ENCODE measurements at places on chromosomes 6 and 20. TPM values are rescaled to one million over a fixed set of nuclear protein-coding genes. Genes with fewer than 3 reads are reported as not detected.
A peak's percentile ranks its signal among the peaks of the same experiment; 100 is the strongest.

DNA sequence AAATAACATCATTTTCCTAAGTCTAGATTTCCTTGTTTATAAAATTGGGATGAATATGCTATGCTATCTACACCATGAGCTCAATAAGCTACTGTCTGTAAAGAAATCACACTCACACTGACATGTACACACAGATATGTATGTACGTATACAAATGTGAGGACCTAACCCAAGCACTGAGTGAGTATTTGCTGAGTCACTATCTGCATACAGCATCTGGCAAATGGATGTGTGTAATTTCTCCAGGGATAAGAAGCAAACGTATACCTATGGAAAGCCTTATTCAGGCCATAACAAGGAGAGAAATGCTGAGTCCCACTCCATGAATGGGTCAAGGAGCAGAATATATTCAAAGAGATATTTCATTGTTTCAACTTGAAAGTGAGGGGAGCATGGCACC, 153.9 kb downstream of the LPA start:
- DNase-seq = no peak
- H3K4me3 ChIP-seq = no peak overlapping the region
- H3K36me3 ChIP-seq = peaks cover 13% of the 10 kb centered on the region
- no peaks in the 10 kb centered on the region for H3K27me3 ChIP-seq
- H3K4me1 ChIP-seq = peaks cover 62% of the 10 kb centered on the region
- H3K27ac ChIP-seq = no peak overlapping the region

ZSCAN31 gene
- 1.5 TPM for polyA plus RNA-seq

DLK2 gene
- polyA plus RNA-seq = not detected

MAS1 gene
- polyA plus RNA-seq = not detected

GRCh38 chr6:30885999-30886896, 1.9 kb downstream of the DDR1 start:
- H3K4me1 ChIP-seq = peaks cover 16% of the 10 kb centered on the region
- H3K36me3 ChIP-seq = peaks cover 5% of the 10 kb centered on the region
- peaks cover 6% of the 10 kb centered on the region for H3K27me3 ChIP-seq
- peak overlapping the region; percentile 79 for H3K4me3 ChIP-seq

GRCh38 chr6:19128701-19129100, 708.5 kb upstream of the ID4 start:
- no peaks in the 10 kb centered on the region for H3K4me1 ChIP-seq
- DNase-seq = no peak
- H3K4me3 ChIP-seq = no peak overlapping the region
- H3K27ac ChIP-seq = no peak overlapping the region

WFDC12 gene
- polyA plus RNA-seq = not detected

DNA sequence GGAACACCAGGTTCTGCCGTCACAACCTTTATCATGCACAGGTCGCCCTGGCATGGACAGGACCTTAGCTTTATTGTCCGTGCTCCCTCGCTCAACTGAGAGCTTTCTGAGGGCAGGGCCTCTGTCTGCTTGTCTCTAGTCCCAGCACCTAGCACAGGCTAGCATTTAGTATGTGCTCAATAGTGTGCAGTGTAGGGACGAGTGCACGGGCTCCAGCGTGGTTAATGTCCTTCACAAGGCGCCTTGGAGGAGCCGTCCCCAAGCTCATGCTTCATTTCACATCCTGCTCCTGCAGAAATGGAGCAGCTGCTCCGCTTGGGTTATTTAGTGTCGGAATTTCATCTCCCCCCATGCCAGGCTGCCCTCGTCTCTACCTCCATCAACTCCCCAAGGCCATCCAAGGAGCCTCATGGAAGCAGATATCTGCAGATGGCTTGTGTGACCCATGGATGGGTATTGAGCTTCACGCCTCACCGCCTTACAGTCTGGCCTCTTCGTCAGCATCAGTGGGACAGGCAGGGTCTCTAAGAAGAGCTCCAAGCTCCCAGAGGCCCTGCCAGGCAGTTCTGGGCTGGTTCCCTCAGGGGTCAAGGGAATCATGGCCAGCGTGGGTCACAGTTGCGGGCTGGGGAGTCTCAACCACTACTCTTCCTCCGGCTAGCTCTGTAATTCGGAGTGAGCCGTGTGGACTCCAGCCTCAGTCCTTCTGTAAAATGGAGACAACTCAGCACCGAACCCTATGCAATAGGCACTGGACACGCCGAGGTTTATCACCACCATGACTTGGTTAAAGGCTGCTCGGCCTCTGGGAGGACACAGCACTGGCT, 60.8 kb upstream of the APCDD1L start:
- no peaks in the 10 kb centered on the region for H3K36me3 ChIP-seq
- no peaks in the 10 kb centered on the region for H3K4me1 ChIP-seq
- H3K4me3 ChIP-seq = no peak overlapping the region
- no peak for DNase-seq
- no peak overlapping the region for H3K27ac ChIP-seq

ANKEF1 gene
- polyA plus RNA-seq = 3.6 TPM

- no peaks in the 10 kb centered on the region for H3K4me1 ChIP-seq
- H3K27me3 ChIP-seq = no peaks in the 10 kb centered on the region
- no peak overlapping the region for H3K27ac ChIP-seq
- no peak overlapping the region for H3K4me3 ChIP-seq
- peaks cover 4% of the 10 kb centered on the region for H3K36me3 ChIP-seq
Measured at GRCh38 chr6:155093430-155093829, 98.3 kb downstream of the TIAM2 start.

OR12D1 gene
- polyA plus RNA-seq = not detected

- DNase-seq = peak; percentile 67
- no peaks in the 10 kb centered on the region for H3K36me3 ChIP-seq
- no peak overlapping the region for H3K4me3 ChIP-seq
- peaks cover 55% of the 10 kb centered on the region for H3K27me3 ChIP-seq
- H3K4me1 ChIP-seq = peaks cover 29% of the 10 kb centered on the region
Measured at GRCh38 chr6:1604158-1605003, 5.3 kb upstream of the FOXC1 start.

GRCh38 chr6:128437685-128438084, 82.7 kb downstream of the PTPRK start:
- no peak overlapping the region for H3K27ac ChIP-seq
- H3K27me3 ChIP-seq = peaks cover 5% of the 10 kb centered on the region
- no peaks in the 10 kb centered on the region for H3K36me3 ChIP-seq
- DNase-seq = no peak

DNA sequence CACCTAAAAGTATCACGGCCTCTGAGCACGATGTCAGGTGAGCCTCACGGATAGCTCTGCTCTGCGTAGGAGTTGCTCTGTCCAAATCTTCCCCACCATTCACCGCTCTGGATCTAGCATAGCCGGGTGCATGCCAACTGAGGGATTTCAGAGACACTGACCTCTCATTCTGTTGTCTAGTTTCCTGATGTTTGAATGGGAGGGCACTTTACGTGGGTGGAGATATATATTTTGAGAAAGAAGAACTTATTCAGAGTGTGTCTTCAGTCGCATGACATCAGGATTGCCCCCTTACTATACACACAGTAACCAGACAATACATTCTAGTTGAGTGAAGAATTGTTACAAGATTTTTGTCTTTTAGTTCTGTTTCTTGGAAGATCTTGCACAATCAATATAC, 96.5 kb upstream of the CITED2 start:
- H3K27me3 ChIP-seq = no peaks in the 10 kb centered on the region
- no peak overlapping the region for H3K27ac ChIP-seq

GRCh38 chr6:51934098-51934497, 153.3 kb downstream of the PKHD1 start:
- H3K36me3 ChIP-seq = no peaks in the 10 kb centered on the region
- no peaks in the 10 kb centered on the region for H3K27me3 ChIP-seq
- DNase-seq = no peak
- no peak overlapping the region for H3K27ac ChIP-seq
- H3K4me3 ChIP-seq = no peak overlapping the region

PDRG1 gene
- 26.0 TPM for polyA plus RNA-seq

DNA sequence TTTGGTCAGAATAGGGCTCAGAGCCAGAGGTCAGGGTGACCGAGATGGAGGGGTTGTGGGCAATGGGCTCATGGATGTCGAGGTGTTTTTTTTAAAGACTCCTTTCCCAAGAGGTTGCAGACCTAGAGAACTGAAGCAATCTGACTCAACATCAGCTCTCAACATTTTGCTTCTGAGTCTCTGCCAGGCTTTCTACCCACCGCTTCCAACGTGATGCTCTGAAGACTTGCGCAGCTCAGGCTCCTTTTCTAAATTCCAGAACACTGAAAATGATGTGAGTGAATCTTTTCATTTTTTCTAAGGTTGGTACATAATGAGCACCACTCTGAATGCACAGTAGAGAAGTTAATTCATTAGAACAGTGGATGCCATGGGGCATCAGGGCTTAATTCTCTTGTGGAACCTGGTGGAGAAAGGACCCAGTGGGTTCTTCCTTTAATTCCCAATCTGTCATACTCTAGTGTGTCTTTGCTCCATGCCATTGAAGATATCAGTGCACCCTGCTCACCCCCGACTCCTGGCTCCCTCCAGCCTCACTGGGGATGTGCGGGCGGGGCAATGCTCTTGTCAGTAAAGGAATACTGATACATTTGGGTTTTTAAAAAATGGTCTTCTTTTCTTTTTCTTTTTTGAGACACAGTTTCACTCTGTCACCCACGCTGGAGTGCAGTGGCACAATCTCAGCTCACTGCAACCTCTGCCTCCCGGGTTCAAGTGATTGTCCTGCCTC, 17.0 kb upstream of the KIF13A start:
- no peak overlapping the region for H3K4me3 ChIP-seq
- H3K27me3 ChIP-seq = peaks cover 6% of the 10 kb centered on the region
- H3K27ac ChIP-seq = no peak overlapping the region
- H3K36me3 ChIP-seq = no peaks in the 10 kb centered on the region
- H3K4me1 ChIP-seq = no peaks in the 10 kb centered on the region

GRCh38 chr20:33566781-33567603, 77.1 kb downstream of the CBFA2T2 start:
- peaks cover 15% of the 10 kb centered on the region for H3K4me1 ChIP-seq
- no peak for DNase-seq
- no peaks in the 10 kb centered on the region for H3K36me3 ChIP-seq
- H3K27me3 ChIP-seq = peaks cover 4% of the 10 kb centered on the region

GPX5 gene
- not detected for polyA plus RNA-seq

DNA sequence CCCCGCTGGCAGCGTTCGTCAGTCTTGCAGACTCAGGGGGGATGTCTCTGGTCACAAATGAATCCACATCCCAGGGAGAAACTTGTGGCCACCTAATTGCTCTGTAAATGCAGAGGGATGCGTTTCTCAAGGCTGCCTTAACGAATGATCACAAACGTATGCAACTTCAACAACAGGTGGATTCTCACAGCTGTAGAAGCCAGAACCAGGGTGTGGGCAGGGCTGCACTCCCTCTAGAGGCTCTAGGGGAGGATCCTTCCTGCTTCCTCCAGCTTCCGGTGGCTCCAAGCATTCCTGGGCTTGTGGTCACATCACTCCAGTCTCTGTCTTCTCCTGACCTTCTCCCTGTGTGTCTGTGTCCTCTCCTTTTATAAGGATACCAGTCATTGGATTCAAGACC, 3.3 kb upstream of the TAF4 start:
- H3K36me3 ChIP-seq = no peaks in the 10 kb centered on the region
- no peak for DNase-seq
- no peak overlapping the region for H3K27ac ChIP-seq
- H3K4me1 ChIP-seq = peaks cover 19% of the 10 kb centered on the region
- no peak overlapping the region for H3K4me3 ChIP-seq
- peaks cover 16% of the 10 kb centered on the region for H3K27me3 ChIP-seq

- peaks cover 12% of the 10 kb centered on the region for H3K36me3 ChIP-seq
- H3K27me3 ChIP-seq = no peaks in the 10 kb centered on the region
- DNase-seq = no peak
Measured at GRCh38 chr20:20553541-20553940, 158.9 kb downstream of the RALGAPA2 start.

CST3 gene
- polyA plus RNA-seq = 290 TPM

DNA sequence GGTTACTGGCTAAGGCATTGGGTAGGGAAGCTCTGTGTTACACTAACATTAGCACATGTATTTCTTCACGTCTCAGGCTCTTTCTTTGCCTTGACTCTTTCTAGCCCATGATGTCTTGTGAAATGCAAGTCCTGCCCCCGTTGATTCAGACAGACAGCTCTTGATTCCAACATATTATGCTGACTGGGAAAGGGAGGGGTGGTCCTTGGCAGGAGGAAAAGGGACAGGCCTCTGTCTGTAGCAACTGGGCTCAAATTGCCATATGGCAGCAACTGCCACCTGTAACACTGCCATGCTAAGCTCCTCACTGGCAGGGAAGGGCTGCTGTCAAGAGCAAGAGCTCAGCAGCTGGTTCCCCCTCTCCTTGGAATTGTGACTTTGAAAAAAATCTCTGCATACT, 5.7 kb upstream of the KCNK15 start:
- DNase-seq = no peak
- peaks cover 4% of the 10 kb centered on the region for H3K27me3 ChIP-seq
- no peak overlapping the region for H3K27ac ChIP-seq
- H3K4me3 ChIP-seq = no peak overlapping the region
- H3K36me3 ChIP-seq = no peaks in the 10 kb centered on the region

ATP9A gene
- polyA plus RNA-seq = 1.2 TPM

COL20A1 gene
- polyA plus RNA-seq = not detected

MYCT1 gene
- not detected for polyA plus RNA-seq

MCUR1 gene
- 13.2 TPM for polyA plus RNA-seq
